PC-9 (cell line): ENCODE measurements at places on chromosomes 7 and 10. TPM values are rescaled to one million over a fixed set of nuclear protein-coding genes. Genes with fewer than 3 reads are reported as not detected.

DNA sequence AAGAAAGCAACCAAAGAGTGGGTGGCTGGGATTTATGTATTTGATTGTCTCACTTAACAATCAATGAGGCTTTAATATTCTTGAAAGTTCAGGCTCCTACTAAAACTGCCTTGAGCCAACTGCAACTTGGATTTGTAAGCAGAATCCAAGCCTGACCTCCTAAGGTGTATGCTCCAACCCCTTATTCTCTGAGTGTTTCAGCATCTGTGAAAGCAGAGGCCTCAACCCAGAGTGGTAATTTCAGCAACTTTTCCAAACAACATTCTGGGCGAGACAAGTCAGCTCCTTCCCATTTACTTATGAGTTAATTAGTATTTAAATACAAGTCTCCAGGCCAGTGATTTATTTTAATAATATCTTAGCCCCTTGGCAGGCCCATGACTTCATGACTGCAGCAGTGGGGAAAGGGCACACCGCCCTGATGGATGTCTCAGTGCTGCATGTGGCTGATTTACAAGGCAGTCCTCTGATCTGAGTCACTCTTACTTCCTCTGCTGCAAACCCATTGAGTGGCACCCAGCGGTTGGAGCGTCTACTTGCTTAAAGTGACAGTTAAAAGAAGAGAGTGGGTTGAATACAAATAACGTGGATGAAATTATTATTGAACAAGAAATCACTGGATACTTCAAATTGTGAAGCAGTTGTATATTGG is 209.1 kb downstream of the TRIL start:
- no peak overlapping the region for H3K27ac ChIP-seq
- DNase-seq, result peak; percentile 72
- H3K36me3 ChIP-seq, result no peaks in the 10 kb centered on the region
- H3K27me3 ChIP-seq, result no peaks in the 10 kb centered on the region
- H3K4me1 ChIP-seq, result peaks cover 10% of the 10 kb centered on the region
- no peak overlapping the region for H3K4me3 ChIP-seq

CLDN4 gene
- 498 and 602 TPM in 2 replicates for total RNA-seq

ITGA8 gene
- not detected in 2 replicates for total RNA-seq

CTBP2 gene
- total RNA-seq, result 60.5 and 64.4 TPM in 2 replicates

TACR2 gene
- total RNA-seq, result 0.23 TPM in 1 of 2 replicates, not detected in the other

STAM gene
- total RNA-seq, result 37.0 and 38.8 TPM in 2 replicates

ERVW-1 gene
- not detected in 2 replicates for total RNA-seq
